NCI-H1092 treated with DMSO at 0.1 percent for 48 hours (cell line): ENCODE measurements at places on chromosomes 12 and 14.

GRCh38 chr14:26913786-26914185 is 316.0 kb upstream of the NOVA1 start:
- no peak for DNase-seq

- DNase-seq, result no peak
These were observed 192.8 kb downstream of the NTF3 start for GRCh38 chr12:5624486-5625272.

- no peak for DNase-seq
These were observed 74.7 kb upstream of the EVL start for GRCh38 chr14:99990268-99991170.

- no peak for DNase-seq
These were observed 7.1 kb downstream of the OSBPL8 start for GRCh38 chr12:76552343-76552938.

DNA sequence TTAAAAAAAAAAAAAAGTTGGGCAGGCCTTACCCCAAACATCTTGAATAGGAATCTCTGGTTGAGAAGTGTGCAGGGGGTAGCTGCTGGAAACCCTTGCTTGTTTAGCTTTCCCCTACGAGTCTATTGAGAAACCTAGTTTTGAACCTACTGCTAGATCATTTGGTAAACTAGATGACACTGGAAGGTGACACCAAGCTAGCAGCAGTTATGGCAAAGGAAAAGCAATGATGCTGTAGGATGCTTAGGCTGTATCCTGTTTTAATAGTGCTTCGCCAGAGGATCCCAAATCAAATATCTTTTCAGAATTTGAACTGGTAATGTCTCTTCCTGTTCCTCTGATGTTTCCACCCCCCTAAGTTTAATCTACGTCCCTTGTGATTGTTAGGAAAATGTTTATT is 5.5 kb upstream of the PCED1B start:
- DNase-seq, result no peak

DNA sequence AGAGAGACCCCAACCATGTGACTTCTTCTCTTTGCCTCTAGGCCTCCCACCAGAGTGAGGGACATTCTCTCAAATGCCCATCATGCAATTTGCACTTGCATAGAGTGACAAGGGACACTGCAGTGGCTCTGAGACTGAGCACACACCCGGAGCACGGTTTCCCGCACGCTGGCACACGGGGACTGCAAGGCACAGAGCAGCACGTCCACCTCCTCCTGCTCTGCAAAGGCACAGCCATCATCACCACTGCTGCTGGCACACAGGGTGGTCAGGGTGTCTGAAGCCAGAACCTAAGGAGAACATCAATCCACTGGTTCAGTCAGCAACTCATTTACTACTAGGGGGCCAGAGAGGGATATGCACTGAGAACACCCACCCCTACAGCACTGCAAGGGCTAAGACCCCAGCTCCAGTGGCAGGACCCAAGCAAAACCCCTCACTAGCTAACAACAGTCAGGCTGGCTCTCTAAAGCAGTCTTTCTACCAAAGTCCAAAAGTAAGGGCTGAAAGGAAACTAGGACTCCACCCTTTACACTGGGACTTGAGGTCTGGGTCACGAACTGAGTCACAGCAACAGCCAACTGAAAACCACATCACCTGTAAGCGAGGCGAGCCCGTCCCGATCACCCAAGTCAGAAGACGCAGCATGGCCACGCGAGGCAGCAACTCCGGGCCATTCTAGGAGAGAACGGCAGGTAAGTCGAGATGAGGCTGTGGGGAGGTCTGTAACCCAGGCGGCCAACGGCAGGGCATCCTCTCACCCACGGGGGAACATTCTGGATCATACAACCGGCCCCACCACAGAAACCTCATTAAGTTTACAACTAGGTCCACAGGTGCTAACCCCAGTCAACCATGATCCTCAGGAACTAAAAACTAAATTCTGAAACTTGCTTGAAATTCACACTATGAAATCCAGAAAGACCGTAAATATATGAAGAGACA is 37.9 kb downstream of the GCN1 start:
- no peak for DNase-seq

- DNase-seq, result no peak
These were observed 535.8 kb downstream of the FUT8 start for GRCh38 chr14:65948302-65948701.
